Adrenal gland (tissue), 19 donors: ENCODE measurements at places on chromosomes 13 and 19.

DNA sequence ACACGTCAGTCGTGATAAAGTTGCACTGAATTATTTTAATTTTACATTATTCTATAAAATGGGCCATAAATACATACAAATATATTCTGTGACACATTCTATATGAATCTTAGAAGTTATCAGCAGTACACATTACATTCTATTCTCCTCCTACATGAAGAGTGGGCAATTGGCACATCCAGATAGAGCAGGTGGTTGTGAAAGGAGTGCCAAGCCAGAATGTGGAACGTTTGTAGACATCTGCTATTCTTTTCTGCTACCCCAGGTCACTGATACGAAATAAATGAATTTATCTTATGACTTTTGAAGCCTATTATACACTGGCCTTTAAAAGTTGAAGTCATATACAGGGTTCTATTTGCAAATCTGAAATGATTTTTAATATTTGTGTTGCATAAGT lies 373.2 kb downstream of the PCDH17 start:
- no peak for DNase-seq

DNA sequence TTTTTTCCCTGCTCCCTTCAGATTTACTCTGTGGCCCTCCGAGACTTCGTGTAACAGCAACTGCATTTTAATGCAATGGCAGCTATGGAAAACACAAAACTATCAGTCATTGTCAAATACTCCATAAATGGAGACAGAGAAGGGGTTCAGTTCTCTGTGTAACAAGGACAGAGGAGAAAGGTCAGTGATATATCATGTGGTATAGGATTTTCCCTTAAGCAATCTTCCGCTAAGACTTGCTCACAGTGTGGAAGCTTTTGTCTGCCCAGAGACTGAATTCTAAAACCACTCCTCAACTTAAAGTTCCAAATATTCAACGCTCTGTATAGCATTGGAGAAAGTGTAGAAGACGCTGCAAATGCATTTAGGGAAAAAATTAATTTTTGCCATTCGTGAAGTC lies 111.3 kb upstream of the EDNRB start:
- no peak for DNase-seq

DNA sequence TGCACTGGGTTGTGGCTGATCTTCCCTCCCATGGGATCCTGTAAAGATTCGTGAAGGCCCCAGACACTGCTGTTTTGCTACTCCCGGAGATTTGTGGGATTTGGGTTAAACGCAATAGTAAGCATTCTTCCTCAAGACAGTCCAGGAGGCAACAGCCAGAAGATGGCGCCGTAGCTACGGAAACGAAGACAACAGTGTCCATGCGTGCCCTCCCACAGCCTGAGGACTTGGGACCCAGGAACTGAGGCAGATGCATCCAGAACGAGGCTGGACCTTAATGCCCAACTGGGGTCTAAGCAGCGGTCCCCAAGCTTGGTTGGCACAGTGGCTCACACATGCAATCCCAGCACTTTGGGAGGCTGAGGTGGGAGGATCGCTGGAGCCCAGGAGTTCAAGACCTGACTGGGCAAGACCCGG lies 57.6 kb upstream of the ZNF507 start:
- DNase-seq: peak; percentile 75

GRCh38 chr13:43171489-43171888 lies 148.1 kb downstream of the DNAJC15 start:
- no peak for DNase-seq

DNA sequence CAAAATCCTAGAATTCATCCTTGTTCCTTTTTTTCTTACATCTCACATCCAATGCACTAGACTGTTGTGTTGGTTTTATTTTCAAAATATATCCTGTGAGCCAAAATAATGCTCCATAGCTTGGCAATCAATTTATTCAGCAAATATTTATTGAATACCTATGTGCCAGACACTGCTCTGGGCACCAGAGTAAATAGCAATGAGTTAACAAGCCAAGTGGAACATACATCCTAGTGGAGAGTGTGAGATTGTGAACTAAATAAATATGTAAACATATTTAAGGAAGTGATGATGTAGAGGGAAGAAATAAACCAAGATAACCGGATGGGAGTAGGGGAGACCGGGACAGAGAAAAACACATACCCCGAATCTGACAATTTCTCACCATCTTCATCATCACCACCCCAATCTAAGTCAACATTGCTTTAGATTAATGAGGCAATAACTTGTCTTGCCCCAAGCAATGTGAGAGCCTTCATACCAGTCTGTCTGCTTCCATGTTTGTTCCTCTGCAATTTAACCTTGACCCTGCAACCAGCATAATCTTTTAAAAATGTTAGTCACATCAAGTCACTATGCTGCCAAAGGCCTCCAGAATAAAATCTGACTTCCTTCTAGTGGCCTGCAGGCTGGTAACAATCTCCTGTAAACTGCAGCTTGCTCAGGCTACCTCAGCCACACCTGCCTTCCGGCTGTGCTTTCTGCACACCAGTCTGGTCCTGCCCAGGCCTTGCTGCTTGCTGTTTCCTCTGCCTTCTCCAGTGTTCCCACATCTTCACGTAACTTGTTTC lies 199.2 kb downstream of the DLEU7 start:
- no peak for DNase-seq

GRCh38 chr13:110309661-110310524 lies 2.8 kb downstream of the COL4A2 start:
- DNase-seq: no peak

DNA sequence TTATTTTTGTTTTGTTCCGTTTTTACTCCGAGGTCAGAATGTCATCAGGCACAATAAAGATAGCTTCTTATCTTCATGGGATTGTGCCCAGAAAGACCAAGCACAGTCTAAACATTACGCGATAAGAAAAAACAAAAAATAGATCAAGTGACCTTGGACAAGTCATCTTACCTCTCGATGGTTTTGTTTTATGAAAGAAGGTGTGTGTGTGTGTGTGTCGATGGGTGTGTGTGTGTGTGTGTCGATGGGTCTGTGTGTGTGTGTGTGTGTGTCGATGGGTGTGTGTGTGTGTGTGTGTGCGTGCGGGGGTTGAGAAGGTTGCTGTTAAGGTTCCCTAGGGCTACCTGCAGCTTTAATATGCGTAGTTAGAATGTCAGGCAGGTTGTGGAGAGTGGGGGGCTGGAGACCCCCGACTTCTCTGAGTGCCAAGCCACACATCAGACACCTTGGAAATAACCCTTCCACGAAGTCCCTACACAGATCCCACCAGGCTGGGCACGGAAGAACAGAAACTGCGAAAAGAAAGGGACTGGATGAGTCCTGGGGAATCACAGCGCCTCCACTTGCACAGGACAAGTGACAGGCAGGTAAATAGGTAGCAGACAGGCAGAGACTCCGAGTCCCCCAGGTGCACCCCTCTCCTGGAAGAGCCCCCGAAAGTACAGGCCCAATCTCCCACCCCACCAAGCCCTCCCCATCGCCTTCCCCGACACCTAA lies 458 bp upstream of the ATP8A2 start:
- DNase-seq: peak; percentile 26

- DNase-seq: no peak
These were observed 21.9 kb downstream of the IGFL1 start for GRCh38 chr19:46251416-46251815.

DNA sequence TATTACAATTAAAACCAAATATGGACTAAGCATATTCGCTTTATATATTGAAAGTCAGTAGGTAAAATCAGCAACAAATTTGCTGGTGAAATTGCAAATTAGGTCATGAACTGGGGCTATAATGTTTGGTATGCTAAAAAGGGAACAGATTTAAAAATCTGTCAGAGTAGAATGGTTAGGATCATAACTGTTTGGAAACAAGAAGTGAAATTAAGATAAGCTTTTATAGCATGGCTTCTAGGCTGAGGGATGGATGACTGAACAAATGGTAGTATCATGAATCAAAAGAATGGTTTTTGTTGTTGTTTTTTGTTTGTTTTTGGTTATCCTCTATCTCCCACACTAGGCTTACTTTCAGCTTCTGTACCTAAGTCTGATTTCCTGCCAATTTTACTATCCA lies 1090.4 kb downstream of the PCDH9 start:
- DNase-seq: no peak

GRCh38 chr19:49117677-49118564 lies 1.0 kb downstream of the C19orf73 start:
- no peak for DNase-seq

DNA sequence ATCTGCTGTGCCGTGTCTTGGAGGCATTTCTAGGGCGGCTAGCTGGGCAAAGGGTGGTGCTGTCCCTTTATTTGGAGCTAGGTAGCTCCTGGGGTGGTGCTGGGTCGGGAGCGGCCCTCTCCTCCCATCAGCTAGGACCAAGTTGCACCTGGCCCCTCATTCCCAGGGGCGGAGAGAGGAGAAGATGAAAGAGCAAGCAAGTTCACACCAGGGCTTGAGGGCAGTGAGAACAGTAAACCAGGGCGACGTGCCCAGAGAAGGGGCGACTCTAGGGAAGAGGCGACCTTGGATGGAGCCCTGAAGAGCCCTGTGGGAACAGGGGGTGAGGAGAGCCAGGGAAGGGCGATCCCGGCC lies 17.0 kb upstream of the KCNN1 start:
- no peak for DNase-seq

DNA sequence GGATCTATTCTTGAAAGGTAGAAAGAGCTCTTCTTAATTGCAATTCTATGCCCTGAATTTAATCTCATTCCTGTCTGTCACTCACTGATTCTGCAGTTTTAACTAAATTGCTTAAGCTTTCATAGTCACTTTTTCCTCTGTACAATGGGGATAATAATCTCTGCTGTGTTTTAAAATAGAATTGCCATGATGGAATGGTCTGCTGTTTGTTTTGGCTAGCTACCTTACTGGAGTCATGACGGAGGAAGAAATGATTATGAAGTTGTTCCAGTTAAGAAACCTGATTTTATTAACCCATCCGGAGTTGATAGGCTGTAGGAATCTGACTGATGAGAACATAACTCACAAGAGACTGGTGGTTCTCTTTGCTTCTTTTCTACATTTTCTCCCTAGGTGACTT lies 54.9 kb upstream of the ITM2B start:
- DNase-seq: no peak

- no peak for DNase-seq
These were observed 9.9 kb downstream of the CEACAM4 start for GRCh38 chr19:41616792-41617621.

DNA sequence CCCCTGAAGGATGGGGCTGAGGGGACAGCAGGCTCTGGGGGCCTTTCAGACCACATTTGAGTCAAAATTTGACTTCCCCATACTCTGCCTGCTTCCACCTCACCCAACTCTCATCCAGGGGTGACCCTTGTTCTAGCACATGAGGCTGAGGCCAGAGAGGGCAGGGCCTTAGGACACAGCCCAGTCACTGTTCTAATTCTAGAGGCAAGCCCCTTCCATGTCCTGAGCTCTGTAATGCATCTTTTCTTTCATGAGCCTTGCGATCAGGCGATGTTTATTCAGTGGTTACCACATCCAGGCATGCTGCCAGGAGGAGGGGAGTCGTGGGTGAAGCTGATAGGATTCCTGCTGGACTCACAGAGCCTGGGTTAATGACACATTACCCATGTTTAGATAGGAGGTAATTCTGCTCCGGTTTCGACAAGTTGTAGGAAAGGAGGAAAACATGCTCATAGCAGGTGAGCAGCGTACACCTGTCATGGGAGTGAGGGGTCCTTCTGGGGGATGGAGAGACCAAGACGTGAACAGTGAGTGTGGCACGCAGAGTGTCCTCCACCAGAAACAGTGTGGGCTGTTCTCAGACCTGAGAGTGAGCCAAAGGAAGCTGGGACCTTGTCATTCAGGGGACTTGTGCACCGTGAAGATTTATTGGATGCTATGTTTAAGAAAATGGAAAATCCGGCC lies 9.3 kb downstream of the RPS9 start:
- DNase-seq: peak; percentile 98

DNA sequence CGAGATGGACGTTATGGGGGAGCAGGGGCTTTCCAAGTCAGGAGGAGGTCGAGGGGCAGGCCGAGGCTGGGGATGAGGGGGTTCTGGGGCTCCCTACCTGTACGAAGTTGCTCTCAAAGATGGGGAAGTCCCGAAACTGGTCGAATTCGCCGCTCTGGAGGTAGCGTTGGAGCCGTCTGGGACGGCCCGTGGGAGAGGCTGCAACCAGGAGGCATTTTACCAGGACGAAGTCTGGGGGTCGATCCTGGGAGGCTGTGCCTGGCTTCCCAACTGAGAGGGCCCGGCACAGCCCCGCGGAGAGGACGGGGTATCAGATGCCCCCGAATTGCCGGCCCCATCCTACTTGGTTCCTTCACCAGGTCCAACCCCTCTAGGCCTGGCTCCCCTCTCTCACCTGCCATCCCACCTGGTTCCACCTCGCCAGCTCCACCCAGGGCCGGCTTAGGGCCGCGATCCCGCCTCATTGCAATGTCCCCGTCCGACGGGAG lies 527 bp upstream of the EMC10 start:
- no peak for DNase-seq

GRCh38 chr19:16351133-16351809 lies 26.6 kb downstream of the KLF2 start:
- DNase-seq: no peak

GRCh38 chr13:94087100-94087499 lies 392.4 kb downstream of the DCT start:
- no peak for DNase-seq

DNA sequence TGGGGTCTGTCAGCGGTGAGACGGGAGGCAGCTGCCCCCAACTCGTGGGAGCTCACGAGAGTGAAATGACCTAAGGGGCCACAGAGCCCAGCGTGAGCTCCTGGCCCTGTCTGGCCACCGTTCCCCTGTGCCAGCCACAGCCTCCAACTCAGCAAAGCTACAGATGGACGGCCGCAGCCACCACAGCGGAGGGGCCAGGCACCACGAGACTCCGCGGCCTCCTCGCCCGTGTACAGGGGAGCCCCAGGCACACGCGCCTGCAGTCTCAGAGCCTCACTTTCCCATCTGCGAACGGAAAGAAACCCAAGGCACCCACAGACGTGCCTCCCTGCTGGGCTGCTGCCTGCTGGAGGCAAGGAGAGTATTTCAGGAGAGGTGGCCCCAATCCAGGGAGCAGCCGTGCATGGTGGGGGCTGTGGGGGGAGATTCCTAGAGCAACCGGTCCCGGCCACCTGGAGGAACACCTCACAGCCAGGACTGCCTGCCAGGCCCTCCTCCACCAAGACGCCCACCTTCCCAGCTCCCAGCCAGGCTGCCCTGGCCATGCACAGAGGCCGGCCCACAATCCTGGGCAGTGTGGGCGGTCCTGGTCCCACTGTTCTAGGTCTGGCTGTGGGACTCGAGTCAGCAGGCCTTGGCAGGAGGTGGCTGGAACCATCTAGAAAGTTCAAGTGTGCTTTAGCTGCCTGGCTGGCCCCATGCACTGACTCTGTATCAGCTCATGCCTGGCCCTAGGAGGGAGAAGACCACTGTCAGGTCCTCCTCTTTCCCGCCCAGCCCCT lies 1.9 kb downstream of the MKNK2 start:
- DNase-seq: no peak

GRCh38 chr13:111278258-111278657 lies 42.2 kb upstream of the TEX29 start:
- no peak for DNase-seq

- DNase-seq: no peak
These were observed 6.1 kb downstream of the RNF126 start for GRCh38 chr19:656751-657559.

- no peak for DNase-seq
These were observed 1173.3 kb downstream of the PCDH17 start for GRCh38 chr13:58804832-58805231.
